ENCODE measurements at places on chromosomes 1 and 21. TPM values are rescaled to one million over a fixed set of nuclear protein-coding genes. Genes with fewer than 3 reads are reported as not detected.
A peak's percentile ranks its signal among the peaks of the same experiment; 100 is the strongest.

- H3K4me3 ChIP-seq, result no peak overlapping the region
- no peak overlapping the region for H3K27ac ChIP-seq
- H3K36me3 ChIP-seq, result no peaks in the 10 kb centered on the region
- no peaks in the 10 kb centered on the region for H3K4me1 ChIP-seq
Observed at GRCh38 chr1:29736582-29737188, 500.4 kb downstream of the PTPRU start.

DNA sequence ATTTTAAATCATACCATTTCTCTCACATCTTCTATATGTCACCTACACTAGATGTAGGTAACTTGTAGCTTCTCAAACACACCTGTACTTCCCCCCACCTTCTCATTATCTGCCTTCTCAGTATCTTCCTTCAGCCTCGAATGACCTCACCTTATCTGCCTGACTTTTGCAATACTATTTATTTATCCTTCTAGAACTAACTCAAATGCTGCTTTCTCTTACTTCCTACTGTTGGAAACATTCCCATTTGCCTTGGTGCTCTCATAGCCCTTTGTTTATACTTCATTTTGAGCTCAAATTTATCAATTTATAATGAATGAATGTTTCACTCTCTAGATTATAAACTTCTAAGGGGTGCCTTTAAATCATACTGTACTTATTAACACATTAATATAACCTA, 50.4 kb upstream of the KIAA1614 start:
- no peaks in the 10 kb centered on the region for H3K4me1 ChIP-seq
- H3K27ac ChIP-seq, result no peak overlapping the region
- no peaks in the 10 kb centered on the region for H3K36me3 ChIP-seq
- no peaks in the 10 kb centered on the region for H3K27me3 ChIP-seq

- DNase-seq, result no peak
- no peak overlapping the region for H3K4me3 ChIP-seq
- no peaks in the 10 kb centered on the region for H3K27me3 ChIP-seq
- H3K36me3 ChIP-seq, result no peaks in the 10 kb centered on the region
- H3K27ac ChIP-seq, result peak overlapping the region; percentile 73
Observed at GRCh38 chr1:39173995-39174380, 30.5 kb upstream of the MACF1 start.

DNA sequence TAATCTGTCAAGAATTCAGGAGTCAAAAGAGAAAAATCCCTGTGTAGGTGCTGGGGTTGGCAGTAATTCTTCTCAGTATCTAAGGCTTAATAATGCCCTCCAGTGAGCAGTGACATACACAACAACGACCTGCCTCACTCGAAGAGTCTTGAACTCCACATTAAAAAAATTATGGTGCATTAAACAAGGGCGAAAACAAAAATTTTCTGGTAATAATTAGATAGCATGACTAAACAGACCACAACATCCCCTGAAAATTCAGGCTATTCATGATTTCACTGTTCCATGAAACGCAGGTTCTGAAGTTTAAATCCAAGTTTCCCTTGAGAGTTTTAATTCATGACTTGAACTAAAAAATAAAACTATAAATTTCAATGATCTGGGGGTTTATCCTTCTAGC, 5.1 kb downstream of the SRSF4 start:
- no peaks in the 10 kb centered on the region for H3K27me3 ChIP-seq
- peaks cover 70% of the 10 kb centered on the region for H3K4me1 ChIP-seq
- H3K4me3 ChIP-seq, result no peak overlapping the region
- DNase-seq, result no peak
- peak overlapping the region; percentile 70 for H3K27ac ChIP-seq
- peaks cover 10% of the 10 kb centered on the region for H3K36me3 ChIP-seq

DNA sequence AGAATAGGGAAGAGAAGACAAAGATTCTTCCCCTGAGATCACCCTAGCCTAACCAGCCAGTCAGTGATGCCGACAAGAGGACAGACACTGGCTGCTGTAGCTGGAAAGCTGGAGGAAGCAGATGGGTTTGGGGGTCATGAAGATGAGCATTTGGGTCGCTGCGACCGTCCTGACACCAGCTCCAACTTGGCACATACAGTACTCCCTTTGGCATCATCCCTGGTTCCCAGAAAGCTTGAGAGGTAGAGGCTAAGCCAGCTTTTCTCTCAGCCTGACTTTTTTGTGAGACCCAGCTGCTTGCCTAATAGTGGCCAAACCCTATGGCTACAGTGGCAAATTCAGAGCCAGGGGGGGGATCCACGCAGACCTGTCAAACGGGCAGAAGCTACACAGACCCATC, 43.0 kb upstream of the IKBKE start:
- H3K4me1 ChIP-seq, result peaks cover 15% of the 10 kb centered on the region
- no peak for DNase-seq
- H3K4me3 ChIP-seq, result no peak overlapping the region

GRCh38 chr1:26190373-26190987, at the start of gene CATSPER4:
Gene CATSPER4 (plus strand): TSS chr1:26190602. CDS start chr1:26190628, 26 bp downstream.
- no peak within 1 kb of the TSS for H3K27ac ChIP-seq
- no peaks in the 10 kb centered on the region for H3K4me1 ChIP-seq
- H3K36me3 ChIP-seq, result peaks cover 40% of the 10 kb centered on the region

DNA sequence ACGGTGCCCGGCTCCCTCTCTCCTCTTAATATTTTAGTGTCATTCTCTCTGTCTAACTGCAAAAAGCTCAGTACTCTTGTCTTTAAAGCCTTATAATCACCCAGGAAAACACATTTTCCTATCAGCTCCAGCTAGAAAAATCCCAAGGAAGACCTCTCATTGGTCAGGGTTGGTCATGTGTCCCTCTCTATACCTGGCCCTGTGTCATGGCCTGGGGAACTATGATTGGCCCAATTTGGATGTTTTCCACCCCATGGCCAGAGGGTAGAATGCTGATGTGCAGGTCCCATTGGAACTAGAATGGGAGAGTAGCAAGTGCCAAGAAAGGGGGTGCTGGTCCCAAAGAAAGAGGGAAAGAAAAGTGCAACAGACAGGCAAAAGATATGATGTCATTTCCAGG, 27.3 kb downstream of the CAMK2N1 start:
- DNase-seq, result no peak
- H3K4me3 ChIP-seq, result no peak overlapping the region
- H3K27me3 ChIP-seq, result no peaks in the 10 kb centered on the region
- no peaks in the 10 kb centered on the region for H3K36me3 ChIP-seq

PTPRU gene
- 8.0 TPM for total RNA-seq

AKNAD1 gene
- total RNA-seq, result not detected
